ENCODE measurements at places on chromosomes 6 and 20.

DNA sequence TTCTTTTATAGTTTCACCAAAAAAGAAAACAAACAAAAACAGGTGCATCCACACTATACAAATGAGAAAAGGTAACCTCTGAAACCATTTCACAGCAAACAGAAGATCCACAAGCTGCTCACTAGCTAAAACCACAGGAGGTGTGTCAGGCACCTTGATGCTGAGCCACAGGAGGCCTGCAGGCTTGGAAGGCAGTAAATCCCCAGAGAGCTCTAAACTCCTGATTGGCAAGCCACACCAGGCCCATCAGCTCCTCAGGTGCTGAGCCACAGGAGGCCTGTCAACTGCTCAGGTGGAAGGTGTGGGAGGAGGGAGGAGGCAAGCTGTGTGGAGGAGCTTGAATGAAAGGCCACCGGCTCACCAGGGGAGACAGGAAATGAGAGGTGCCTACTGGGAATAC is 273.0 kb downstream of the PKHD1 start:
- DNase-seq, result no peak

GRCh38 chr6:34030831-34031624 is 114.9 kb downstream of the GRM4 start:
- no peak for DNase-seq

DNA sequence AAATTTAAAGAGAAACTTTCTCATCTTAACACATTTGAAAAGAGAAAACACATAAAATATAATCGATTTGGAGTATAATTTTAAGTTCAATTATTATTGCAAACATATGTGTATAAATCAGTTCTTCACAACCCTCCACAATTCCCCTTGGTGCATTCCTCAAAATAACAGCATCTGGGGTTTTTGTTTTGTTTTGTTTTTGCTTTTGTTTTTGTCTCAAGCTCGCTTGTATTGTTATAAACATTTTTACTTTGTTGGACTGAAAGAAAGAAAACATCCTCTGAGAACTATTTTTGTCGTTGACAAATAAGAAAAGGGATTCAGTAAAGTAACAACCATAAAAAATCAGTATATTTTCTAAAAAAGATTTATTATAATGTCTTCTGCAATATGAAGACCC is 60.2 kb upstream of the HIVEP1 start:
- no peak for DNase-seq

GRCh38 chr20:5181492-5181891 is 54.7 kb downstream of the CDS2 start:
- DNase-seq, result no peak

- DNase-seq, result no peak
Observed at GRCh38 chr6:12353731-12354130, 63.6 kb downstream of the EDN1 start.

DNA sequence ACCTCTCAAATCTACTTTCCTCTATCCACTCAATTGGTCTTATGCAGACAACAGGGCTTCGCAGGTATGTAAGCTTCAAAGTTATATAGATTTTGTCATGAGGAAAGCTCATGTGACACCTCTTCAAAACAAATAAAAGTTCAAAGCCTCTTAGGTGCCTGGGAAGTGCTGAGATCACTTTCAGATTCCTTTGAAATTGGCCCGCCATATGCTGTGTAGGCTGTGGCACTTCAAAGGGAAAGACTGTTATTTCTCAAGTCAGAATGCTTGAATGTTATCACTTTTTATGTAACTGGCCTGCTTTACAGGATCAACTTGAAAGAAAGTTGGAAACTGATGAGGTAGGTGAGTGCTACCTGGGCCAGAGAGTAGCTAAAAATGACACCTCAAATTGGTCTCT is 67.1 kb upstream of the GFRAL start:
- DNase-seq, result no peak

- DNase-seq, result no peak
Observed at GRCh38 chr6:16139556-16139955, 10.7 kb downstream of the MYLIP start.

All from posterior cingulate gyrus (tissue), 11 donors.